Right renal pelvis (tissue), 4 donors: ENCODE measurements at places on chromosomes 3 and 15. TPM values are rescaled to one million over a fixed set of nuclear protein-coding genes. Genes with fewer than 3 reads are reported as not detected.

DNA sequence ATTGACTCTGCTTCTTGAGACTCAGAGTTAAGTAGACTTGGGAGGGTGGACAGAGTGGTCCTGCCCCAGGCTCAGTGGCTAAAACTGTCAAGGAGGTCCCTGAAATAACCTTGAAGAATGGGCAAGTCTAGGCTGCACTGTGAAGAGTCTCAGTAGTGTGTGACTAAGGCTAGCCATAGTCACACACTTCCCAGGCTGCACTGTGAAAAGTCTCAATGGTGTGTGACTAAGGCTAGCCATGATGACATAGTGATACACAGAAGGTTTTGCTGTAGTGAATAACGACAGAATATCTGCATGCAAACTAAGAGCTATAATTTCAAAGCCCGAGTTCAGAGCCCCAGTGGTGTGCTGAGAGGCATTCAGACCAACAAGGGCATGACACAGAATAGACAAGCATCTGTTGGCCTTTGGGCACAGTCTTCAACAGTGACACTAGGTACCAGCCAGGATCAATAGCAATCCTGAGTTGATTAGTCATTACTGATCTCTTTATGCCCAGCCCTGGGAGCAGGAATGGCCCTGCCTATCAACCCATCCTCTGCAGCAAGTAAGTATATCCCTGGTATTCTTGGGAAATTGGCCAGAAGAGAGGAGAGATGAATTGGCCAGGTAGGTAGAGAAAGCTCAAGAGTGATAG lies 72.4 kb upstream of the BBX start:
- no peak for DNase-seq

GRCh38 chr3:62361824-62362223 lies 11.5 kb downstream of the FEZF2 start:
- DNase-seq: no peak

- DNase-seq: no peak
Observed at GRCh38 chr3:114687151-114687550, 393.3 kb downstream of the TIGIT start.

GRCh38 chr3:158768881-158769543 lies 32.8 kb upstream of the MFSD1 start:
- DNase-seq: peak; percentile 78

DNA sequence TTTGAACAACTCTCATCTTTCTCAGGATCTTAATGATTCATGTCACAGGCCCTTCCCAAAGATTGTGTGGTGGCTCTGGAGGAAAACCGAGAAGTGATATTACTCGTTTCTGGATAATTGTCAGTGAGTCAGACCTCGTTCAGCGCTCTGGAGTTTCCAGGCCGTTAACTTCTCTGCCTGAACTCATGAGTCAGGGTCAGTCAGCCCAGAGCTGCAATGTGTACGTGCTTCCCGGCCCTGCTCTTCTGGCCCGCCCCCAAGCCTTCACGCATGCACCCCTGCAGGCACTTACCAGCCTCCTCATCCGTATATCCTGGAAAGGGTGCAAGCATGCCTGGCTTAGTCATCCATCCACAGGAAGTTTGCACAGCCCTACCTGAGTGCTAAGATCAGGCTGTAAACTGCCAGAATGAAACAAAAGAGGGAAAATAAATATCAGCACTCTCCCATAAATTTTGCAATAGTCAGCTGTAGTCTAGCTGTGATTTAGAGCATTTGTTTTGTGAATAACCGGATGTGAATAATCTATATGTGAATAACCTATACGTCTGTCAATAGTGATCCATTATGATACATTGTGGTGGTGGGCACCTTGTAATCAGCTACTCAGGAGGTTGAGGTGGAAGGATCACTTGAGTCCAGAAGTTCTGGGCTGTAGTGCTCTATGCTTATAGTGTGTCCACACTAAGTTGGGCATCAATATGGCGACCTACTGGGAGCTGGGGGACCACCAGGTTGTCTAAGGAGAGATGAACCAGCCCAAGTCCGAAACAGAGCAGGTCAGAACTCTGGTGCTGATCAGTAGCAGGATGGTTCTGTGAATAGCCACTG lies 35.3 kb upstream of the SEMA4B start:
- DNase-seq: no peak

DNA sequence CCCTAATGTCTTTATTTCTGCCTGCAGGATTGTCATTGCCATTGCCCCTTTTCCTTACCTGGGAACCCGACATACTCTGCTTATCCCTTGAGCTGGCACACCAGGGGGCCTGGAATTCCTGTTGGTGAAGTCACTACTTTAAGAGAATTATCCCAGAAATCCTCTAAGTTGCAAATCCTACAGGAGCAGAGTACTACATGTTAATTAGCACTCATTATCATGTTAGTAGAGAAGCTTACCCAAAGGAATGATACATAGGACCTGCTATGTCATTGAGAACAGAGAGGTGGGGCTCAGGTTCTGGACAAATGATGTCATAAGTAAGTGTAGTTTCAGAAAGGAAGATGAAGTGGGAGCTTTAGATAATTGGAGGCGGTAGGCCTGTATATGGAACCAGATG lies 27.4 kb downstream of the SCG5 start:
- no peak for DNase-seq

GRCh38 chr3:102057781-102058421 lies 208.6 kb downstream of the NFKBIZ start:
- no peak for DNase-seq

NEO1 gene
- 126 TPM for polyA plus RNA-seq

DHFR2 gene
- polyA plus RNA-seq: 12.8 TPM

TMEM207 gene
- polyA plus RNA-seq: 15.9 TPM

PPP2R3A gene
- polyA plus RNA-seq: 24.6 TPM

DLL4 gene
- polyA plus RNA-seq: 8.6 TPM

PLA2G4E gene
- 0.04 TPM for polyA plus RNA-seq

LRRN1 gene
- polyA plus RNA-seq: 19.7 TPM
